ENCODE measurements at places on chromosomes 7 and 10. TPM values are rescaled to one million over a fixed set of nuclear protein-coding genes. Genes with fewer than 3 reads are reported as not detected.

The DBNL gene
- 204 TPM for total RNA-seq

The TSPAN15 gene
- 1.2 TPM for total RNA-seq

The KNDC1 gene
- 3.2 TPM for total RNA-seq

The RADIL gene
- 0.50 TPM for total RNA-seq

The ALKBH4 gene
- 17.6 TPM for total RNA-seq
